ENCODE measurements at places on chromosomes 6 and 20.

DNA sequence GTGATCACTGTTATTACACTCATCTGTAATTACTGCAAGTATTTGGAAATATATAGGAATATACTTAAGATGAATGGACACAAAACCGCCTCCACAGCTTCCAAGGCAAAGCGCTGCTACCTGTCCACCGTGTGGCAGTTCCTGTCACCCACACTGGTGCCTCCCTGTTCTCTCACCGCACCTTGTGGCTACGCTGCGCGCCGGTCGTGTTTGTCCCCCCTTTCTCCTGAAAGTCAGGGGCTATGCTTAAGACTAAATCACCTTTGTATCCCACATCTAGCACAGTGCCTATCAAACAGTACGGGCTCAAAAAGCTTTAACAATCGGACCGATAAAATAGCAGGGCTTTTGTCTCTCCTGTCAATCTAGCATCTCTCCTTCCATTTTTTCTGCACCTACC lies 23.0 kb downstream of the LY86 start:
- no peak for DNase-seq

GRCh38 chr6:87473419-87473903 lies 687 bp downstream of the SLC35A1 start:
- no peak for DNase-seq

DNA sequence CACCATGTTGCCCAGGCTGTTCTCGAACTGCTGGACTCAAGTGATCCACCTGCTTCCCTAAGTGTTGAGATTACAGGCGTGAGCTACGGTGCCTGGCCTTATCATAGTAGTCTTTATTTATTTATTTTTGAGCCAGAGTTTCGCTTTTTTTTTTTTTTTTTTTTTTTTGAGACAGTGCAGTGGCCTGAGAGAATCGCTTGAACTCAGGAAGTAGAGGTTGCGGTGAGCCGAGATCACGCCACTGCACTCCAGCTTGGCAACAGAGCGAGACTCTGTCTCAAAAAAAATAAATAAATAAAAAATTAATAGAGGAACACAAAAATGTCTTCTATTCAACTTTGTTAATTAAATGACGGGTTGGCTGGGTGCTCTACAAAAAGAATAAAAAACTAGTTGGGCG lies 12.9 kb downstream of the MAPRE1 start:
- no peak for DNase-seq

DNA sequence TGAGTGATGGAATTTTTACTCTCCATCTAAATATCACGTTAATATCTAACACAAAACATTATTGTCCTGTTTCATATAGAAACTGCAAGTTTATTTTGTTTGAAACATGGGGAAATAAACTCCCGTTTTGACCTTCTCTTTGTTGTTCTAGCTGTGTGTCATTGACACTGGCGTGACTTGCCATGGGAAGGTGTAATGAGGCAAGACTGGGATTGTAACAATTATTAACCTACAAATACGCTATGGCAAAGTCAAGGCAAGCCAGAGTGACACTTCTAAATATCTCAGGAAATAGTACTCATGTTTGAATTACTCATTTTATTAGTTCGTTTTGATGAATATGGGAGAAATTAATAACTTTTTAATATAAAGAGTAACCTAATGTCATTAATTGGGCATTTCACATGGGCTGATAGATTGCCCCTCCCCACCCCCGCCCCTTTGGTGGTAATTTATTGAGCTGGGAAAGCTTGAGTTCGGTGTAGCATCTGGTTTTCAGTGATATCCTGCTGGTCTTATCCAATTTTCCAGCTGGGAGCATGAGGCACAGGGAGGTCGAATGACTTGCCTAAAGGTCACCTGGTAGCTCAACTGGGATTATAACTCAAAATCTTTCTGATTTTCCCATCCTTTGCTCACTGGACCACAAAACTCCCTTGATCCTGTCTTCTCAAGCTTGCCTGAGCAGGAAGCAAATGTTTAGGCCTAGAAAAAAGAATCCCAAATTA lies 380.6 kb upstream of the JAG1 start:
- DNase-seq: no peak
